ENCODE measurements at places on chromosomes 16 and 17.

- no peak for DNase-seq
These were observed 13.6 kb downstream of the ZNF750 start for GRCh38 chr17:82826211-82826610.

DNA sequence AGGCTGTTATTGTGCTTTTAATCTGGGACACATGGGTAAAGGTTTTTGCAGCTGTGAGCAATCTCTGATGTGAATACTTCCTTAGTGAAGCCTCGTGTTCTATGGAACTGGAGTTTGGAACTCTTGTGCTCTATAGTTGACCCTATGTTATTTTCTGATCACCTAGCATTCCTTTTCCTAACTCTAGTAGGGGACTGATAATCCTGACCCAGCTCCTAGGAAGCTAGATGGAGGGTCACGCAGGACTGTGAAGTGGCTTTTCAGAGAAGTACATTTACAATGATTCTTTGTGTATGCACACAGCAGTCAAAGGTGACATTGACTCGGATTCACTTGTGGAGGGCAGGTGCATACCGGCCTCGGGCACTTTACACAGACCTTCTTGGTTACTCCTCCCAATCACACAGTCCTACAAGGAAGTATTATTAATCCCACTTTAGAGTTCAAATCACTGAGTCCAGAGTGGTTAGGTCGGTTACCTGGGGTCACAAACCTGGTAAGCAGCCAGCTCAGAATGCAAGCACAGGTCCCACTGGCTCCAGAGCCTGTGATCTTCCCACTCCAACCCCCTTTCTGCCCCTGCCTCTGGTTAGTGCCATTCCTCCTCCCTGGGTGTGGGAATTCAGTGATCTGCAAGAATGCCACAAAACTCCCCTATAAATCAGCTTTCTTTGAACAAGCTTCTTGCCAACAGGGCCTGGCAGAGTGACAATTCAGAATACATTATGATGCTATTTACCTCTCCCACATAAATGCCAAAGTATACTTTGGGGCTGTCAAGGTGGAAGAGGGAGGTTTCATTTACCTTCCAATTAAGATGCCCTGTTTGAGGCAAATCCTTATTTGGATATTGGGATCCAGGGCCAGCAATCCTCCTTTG, 7.1 kb downstream of the CHD9NB start:
- DNase-seq: no peak

- no peak for DNase-seq
These were observed 9.2 kb upstream of the TNFRSF13B start for GRCh38 chr17:16980813-16981731.

DNA sequence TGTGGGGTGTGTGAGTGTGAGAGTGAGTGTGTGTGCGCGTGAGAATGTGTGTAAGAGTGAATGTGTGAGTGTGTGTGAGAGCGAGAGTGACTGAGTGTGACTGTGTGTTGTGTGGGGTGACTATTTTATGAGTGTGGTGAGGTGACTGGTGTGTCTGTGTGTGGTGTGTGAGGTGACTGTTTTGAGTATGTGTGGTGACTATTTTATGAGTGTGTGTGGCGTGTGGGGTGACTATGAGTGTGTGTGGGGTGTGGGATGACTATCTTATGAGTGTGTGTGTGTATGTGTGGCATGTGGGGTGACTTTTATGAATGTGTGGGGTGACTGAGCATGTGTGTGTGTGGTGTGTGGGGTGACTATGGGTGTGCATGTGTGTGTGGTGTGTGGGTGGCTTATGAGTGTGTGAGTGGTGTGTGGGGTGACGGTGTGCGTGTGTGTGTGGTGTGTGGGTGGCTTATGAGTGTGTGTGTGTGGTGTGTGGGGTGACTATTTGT, 152.9 kb upstream of the PLCG2 start:
- DNase-seq: no peak

DNA sequence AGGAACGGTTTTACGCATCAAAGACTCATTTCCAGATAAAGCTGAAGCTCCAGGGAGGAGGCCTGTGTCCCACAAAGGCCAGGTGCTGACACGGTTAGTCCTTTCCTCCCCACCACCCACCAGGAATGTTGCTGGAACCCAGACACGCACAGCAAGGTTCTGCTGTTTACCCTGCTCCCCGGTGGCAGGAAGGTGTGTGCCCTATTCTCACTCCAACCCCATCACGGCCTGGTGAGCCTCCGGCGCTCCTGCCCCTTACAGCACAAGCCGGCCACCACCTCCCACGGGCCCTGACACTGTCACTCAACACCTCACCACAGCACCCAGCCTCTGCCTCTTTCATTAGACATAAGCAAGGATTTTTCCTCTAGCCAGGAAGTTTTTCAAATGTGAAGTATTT, 47.8 kb downstream of the ANKRD11 start:
- DNase-seq: no peak

DNA sequence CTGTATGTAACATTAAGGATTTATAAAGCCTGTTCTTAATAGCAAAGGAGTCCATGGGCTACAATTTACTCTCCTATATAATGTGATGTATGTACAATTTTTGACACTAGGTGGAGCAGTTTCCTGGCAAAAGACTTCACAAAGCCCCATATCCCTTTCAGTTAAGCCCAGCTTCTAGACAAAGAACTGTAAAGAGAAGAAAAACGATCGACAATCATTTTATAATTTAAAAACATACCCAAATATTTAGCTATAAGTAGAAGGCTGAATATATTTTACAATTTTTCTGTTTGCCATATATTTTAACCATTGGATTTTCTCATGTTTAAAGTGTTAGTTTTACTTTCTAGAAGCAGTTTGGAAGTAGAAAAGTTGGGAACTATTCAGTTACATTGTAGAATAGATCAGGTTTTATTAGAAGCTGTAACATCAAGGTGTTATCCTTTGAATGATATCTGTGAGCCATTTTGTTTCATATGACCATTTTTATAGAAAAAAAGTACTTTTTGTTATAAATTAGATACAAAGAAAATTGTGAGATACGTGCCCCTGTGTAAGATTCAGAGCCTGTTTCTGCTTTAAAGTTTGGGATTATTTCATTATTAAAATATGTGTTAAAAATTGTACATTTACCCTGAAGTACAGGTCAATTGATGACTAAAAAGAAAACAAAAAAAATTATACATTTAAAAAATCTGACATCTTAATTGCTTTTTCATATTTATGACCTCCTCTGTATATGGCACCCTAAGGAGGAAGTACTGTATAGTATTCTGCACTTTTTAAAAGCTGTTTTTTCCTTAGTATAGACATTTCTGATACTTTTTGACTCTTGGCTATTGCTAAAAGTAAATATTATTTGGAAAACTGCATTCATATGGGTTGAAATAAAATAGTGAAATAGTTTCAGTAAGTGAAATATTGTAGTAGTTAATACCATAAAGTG, 46.3 kb downstream of the VMP1 start:
- peak; percentile 81 for DNase-seq

GRCh38 chr17:9878786-9879525, 26.1 kb downstream of the RCVRN start:
- DNase-seq: peak; percentile 57

DNA sequence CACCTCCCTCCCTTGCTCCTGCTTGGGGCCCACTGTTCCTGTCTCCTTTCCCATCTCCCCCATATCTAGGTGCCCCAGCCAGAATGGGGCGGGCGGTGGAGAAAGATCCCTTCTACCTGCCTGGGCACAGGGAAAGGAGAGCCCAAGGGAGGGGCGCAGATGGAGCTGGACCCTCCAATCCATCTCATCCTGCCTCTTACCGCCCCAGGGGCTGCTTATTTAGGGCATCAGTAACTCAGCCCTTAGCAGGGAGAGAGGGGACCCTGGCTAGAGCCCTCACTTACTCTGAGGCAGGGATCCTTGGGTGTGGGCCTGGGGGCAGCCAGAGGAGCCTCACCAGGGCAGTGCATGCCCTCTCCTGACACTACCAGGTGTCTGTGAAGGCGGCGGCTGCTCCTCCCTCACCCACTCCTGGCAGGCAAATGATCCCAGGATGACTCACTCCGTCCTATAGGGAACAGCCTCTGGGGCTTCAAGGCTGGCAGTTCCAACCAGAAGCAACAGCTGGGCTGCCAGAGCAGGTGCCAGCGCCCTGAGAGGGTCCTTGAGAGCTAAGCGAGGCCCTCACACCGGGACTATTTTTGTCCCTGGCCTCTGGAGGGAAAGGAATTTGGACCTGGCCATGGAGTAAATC, 16.3 kb upstream of the BCAR1 start:
- DNase-seq: no peak

- DNase-seq: no peak
These were observed 6.6 kb downstream of the HIC1 start for GRCh38 chr17:2061441-2061958.

DNA sequence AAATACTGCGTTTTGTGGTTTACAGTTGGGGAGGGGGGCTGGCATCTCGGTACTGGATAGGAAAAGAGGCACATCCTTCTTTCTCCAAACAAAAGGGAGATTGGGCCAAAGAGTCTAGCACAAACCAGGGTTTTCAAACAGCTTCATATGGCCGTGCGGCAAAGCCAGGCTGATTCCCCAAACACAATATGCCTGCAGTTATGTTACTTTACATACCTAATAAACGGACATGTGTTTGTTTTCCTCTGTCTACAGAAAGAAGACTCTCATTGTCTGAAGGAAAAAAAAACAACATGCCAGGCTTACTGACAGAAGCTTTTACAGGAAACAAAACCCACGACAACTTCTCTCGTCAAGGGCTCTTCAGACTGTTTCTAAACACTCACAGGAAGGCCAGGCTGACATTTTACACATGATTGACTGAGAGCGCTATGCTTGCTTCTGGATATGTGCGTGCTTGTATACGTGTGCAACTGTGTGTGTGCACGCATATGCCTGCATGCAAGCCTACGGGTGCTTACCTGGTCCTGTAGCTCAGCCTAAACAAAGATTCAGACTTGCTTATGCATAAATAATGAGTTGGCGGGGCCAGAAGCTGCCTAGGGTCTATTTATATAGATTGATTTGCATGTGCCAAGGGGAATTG, 461.0 kb upstream of the C16orf82 start:
- no peak for DNase-seq

- DNase-seq: no peak
These were observed 44.6 kb downstream of the VPS35L start for GRCh38 chr16:19599968-19600716.

DNA sequence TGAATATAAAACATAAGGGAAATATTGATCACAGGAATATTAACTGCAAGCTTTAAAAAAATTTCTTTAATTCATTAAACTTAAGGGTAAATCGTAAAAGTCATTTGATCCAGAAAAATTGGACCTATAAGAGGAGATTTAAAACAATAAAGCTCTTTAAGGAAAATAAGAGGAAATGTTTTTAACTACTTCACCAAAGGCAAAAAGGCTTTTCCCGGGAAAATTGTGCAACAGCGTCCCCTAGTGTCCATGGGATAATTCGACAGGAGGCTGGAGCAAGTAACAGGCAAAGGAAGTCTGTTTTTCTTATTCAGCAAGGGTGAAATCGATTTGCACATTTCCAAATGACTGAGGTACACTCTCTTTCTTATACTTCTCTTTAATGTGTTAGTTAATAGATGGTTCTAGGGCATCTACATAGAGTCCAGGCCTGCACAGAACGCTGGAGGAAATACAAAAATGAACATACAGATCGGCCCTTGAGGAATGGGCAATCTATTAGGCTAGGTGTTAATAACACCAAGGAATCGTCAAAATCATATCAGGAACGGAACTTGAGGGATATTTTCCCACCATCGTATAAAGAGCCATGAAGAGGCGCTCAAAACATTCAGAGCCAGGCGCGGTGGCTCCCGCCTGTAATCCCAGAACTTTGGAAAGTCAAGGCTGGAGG, 61.4 kb downstream of the ZNF18 start:
- peak; percentile 55 for DNase-seq

DNA sequence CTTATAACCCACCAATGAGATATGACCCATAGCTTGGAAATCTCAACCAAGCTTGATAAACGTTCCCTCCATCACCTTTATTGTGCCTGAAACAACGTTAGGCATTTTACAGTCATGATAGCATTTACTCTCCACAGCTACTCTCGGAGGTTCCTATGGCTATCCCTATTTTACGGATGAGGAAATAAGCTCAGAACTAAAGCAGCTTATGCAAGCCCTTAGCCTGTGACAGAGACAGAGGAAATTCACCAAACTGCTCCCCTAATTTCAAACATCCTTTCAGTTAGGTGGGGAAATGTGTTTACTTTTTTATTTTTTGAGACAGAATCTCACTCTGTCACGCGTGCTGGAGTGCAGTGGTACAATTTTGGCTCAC, 18.7 kb downstream of the DCUN1D3 start:
- DNase-seq: peak; percentile 51

DNA sequence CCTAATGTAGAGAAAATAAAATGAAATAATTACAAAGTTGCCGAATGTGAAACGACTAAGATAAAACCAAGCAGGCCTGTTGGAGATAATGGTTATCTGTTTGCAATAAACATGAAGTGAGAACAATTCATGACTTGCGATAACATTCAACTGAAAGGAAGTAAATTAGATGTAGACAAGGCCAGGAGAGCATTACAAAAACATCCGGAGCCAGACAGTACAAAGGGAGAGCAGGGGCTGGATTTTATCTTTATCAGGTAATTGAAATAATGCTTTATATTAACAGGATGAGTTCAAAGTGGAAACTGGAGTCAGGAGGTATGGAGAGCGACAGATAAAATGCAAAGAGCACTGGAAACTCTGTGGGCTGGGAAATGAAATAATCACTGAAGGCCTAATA, 265.6 kb upstream of the GOT2 start:
- DNase-seq: no peak

GRCh38 chr17:80657561-80657960, 112.9 kb downstream of the RPTOR start:
- DNase-seq: no peak

DNA sequence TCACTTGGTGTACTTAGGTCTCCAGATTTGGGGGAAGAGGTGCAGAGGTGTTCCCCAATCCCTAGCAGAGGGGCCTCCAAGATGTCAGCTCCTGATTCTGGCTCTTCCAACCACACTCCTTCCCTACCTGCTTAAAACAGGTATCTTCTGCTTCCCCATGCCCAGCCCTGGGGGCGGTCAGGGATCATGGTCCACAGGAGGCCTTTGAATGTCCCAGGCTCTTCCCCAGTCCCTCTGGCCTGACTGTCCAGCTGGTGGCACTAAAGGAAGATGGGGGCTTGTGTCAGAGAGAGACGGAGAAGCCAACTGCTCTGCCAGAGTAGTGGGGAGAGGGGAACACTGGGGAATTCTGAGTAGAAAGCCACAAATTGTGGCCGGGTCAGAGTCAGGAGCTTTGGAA, 3.8 kb downstream of the ARL4D start:
- no peak for DNase-seq

DNA sequence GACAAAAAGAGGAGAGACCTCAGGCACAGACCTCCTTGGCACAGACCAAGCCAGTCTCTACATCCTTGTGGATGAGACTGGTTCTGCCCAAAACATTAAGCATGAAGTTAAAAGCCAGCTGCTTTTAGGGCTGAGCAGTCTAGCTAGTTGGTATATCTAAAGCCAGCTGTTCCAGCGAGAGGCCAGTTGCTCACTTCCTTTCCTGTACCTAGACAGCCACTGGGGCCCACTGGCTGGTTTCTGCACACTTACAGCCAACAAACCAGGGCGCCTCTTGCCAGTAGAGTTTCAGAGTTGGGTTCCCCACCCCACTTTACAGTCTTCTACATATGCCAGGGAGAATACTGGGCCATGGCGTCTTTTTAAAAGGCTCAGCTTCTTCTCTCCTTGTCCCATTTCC, 242.4 kb downstream of the ZFHX3 start:
- DNase-seq: no peak

All from inflammatory macrophage (primary cell).